Activated CD4-positive, CD25-positive, alpha-beta regulatory T cell treated with anti-CD3 and anti-CD28 coated beads, Interleukin-2, amount 50 U/mL, for 24 hours (primary cell): ENCODE measurements at places on chromosomes 6 and 20.

GRCh38 chr6:110690106-110690654, 125.1 kb downstream of the CDK19 start:
- no peak for ATAC-seq

DNA sequence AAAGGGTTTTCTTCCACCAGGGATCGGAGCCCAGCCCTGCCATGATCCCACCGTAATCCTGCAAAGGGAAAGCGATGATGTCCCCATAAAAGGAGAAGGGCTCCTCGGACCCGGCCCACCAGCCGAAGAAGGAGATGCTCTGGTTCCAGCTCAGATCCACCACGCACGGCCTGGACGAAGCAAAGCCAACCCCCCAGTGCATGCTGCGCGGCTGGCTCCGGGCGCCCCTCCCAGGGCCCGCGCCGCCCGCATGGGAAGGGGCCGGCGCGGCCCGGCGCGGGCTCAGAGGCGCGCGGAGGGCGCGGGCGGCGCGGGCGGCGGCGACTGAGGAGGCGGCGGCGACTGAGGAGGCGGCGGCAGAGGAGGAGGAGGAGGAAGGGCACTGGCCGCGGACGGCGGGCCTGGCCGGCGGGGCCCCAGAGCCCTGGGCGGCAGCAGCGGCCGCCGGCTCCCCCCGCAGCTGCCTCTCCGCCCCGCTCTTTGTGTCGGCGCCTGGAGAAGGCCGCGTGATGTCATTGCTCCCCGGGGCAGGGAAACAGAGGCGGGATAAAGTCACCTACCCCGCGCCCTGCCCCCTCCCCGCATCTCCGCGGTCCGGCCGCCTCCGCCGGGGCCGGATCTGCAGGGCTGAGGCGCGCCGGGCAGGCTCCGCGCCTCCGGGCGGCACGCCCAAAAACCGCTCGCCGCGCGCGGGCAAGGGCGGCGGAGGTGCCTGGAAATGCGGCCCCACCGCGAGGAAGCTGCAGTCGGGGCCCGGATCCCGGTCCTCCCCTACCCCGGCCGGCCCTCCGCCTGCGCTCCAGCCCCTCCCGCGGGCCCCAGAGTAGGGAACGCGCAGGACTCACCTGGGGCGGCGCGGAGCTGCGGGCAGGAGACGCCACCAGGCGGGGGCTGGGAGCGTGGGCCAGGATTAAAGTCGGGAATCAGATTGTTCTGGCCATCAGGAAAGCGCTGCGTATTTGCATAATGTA, at the start of gene FAXC:
Gene FAXC, minus strand, starts transcription at position 504 of the 971 bp plus-strand sequence. Its CDS starts 302 bp downstream, at position 202.
- no peak for ATAC-seq

DNA sequence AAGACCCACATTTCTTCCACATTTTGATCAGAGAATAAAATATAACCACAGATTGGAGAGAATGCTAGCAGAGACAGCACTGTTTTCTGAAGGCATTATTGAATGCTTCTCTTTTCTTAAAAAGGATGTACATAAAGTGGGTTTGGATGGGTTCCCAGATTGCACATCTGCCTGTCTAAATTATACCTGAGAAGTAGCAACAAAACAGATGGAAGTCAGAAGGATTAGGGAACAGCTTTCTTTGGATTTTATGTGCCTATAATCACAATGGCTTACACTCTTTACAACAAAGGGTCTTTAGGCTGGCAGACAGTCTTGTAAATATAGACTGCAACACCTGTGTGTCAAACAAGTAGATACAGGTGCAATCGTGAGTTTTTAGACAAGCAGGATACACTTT, 622.2 kb upstream of the MANEA start:
- no peak for ATAC-seq

GRCh38 chr6:161128680-161129196, 137.2 kb downstream of the MAP3K4 start:
- peak; percentile 56 for ATAC-seq

- ATAC-seq, result peak; percentile 74
Observed at GRCh38 chr20:3010985-3011723, 32.3 kb upstream of the GNRH2 start.

- no peak for ATAC-seq
Observed at GRCh38 chr6:149634315-149634714, 14.2 kb downstream of the KATNA1 start.

- no peak for ATAC-seq
Observed at GRCh38 chr20:40703975-40704530, 15.0 kb upstream of the MAFB start.

DNA sequence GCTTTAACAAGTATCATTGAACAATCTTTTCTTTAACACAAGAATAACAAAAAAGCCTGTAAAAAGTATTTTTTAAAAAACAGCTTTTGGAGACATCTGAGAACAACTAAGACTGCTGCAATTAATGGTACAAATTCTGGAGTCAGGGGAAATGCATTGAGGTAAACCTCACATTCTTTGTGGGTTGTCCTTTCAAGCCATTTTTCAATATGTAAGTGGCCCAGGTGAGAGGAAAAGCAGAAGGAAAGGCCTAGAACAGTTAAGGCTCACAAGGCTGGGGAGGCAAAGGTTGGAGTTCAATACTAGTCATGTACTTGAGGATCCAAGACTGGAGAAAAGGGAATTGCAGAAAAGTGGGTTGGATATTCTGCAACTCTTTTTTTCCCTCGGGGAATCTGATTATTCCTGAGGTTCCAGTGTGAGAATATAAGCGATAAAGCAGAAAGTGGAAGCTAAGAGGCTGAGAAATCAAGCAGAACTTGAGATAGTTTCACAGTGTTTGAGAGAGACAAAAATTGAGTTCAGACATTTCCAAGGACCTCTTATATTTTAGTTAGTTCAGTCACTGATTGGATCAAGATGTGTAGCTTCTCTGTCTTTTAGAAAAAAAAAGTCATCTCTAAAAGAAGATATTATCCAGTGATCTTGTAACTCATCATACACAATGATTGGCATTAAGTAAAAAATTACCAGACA, 25.0 kb upstream of the TXLNB start:
- ATAC-seq, result no peak

- no peak for ATAC-seq
Observed at GRCh38 chr20:63166193-63167020, 49.5 kb downstream of the YTHDF1 start.

DNA sequence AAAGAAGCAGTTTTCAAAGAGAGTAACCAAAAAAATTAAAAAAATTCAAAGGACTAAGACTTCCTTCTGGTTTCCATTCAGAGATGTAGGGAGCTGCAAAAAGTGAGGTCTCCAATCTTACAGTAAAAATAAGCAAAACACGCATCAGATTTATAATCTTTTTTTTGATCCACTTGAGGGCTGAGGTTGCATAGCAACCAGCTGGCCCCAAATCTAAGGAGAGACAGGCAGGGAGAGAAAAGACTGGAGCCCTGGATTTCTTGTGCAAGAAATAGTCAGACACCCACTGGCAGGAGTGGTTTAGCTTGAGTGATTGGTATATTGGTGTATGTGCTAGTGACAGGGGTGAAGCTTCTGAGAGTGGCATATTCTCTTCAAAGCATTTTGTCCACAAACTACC, 135.9 kb upstream of the FUT9 start:
- ATAC-seq, result no peak

- ATAC-seq, result no peak
Observed at GRCh38 chr6:15434263-15434662, 188.4 kb downstream of the JARID2 start.

DNA sequence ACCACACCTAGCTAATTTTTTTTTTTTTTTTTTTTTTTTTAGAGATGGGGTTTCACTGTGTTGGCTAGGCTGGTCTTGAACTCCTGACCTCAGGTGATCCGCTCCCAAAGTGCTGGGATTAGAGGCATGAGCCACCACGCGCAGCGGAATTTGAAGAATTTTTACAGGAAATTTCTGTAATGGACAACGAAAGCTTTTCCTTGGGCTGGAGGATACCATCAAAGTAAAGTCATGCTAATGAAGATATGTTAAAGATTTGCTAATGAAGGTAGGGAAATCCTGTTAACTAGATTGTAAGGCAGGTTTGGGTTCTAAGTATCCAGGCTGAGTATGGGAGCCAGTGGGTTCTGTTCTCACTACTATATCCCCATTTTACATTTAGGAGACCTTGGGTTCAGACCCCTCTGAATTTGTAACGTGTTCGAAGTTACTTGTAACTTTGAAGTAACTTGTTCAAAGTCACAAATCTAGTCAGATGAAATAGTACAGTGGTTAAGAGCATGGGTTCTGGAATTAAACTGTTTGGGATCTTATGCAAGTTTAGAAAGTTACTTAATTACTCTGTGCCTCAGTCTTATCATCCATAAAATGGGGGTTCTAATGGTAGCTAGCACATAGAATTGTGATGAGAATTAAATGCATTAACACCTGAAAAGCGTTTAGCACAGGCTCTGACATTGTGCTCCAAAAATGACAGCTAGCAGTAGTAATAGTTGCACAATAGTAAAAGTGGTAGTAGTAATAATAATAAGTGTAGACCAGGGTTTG, 123.4 kb upstream of the GPR6 start:
- no peak for ATAC-seq

- no peak for ATAC-seq
Observed at GRCh38 chr20:6530779-6531315, 236.6 kb upstream of the BMP2 start.

DNA sequence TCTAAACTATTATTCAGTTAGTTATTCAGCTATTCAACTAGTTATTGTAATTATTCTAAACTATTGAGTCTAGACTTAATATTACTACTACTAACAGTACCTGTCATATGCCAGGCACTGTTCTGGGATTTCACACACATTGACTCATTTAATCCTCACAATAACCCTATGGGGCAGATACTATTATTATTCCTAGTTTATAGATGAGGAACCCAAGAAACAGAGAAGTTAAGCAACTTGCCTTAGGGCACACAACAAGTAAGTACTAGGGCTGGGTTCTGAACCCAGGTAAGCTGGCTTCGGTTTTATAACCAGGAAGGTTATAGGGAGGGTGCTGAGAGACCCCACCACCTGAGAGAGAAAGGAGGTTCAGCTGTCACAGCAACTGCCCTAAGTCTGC, 7.8 kb downstream of the TEAD3 start:
- no peak for ATAC-seq

GRCh38 chr6:128098000-128098581, 197.2 kb upstream of the THEMIS start:
- peak; percentile 27 for ATAC-seq

DNA sequence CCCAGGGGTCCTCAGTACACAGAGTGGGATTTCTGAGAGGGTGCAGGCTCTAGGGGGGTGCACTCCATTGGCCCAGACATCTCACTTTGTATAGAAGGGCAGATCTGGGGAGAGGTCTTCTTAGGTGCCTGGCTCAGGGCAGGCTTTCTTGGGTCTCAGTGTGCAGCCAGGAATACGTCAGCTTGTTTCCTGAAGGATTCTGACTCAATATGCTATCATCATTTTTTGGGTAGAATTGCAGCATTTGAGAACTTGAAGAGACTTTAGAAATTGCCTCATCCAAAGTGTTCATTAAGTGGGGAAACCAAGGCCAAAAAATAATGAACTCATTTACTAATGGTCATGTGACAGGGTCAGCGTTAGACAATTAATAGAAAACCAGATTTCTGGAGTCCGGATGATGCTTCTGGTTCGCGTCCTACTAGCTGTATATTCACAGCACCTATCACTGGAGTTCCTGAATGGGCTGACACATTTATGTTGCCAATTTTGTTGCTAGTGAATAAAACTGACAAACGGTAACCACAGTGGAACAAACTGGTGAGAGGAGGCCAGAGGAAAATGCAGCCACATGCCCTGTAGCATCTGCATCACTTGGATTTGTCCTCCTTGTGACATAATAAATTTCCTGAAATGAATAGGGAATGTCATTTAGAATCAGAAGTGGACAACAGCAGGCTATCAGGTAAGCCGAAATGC, 238.9 kb downstream of the TBC1D7 start:
- ATAC-seq, result no peak

- no peak for ATAC-seq
Observed at GRCh38 chr20:47674686-47675085, 110.6 kb downstream of the SULF2 start.

DNA sequence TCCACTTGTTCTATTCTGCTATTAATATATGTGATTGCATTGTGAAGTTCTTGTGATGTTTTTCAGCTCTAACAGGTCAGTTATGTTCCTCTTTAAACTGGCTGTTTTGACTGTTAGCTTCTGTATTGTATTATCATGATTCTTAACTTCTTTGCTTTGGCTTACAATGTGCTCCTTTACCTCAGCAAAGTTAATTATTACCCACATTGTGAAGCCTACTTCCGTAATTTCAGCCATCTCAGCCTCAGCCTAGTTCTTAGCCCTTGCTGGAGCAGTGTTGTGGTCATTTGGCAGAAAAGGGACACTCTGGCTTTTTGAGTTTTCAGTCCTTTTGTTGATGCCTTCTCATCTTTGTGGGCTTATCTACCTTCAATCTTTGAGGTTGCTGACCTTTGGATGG, 440.2 kb downstream of the TBC1D32 start:
- ATAC-seq, result no peak

GRCh38 chr6:112680091-112680490, 333.0 kb downstream of the RFPL4B start:
- ATAC-seq, result no peak

DNA sequence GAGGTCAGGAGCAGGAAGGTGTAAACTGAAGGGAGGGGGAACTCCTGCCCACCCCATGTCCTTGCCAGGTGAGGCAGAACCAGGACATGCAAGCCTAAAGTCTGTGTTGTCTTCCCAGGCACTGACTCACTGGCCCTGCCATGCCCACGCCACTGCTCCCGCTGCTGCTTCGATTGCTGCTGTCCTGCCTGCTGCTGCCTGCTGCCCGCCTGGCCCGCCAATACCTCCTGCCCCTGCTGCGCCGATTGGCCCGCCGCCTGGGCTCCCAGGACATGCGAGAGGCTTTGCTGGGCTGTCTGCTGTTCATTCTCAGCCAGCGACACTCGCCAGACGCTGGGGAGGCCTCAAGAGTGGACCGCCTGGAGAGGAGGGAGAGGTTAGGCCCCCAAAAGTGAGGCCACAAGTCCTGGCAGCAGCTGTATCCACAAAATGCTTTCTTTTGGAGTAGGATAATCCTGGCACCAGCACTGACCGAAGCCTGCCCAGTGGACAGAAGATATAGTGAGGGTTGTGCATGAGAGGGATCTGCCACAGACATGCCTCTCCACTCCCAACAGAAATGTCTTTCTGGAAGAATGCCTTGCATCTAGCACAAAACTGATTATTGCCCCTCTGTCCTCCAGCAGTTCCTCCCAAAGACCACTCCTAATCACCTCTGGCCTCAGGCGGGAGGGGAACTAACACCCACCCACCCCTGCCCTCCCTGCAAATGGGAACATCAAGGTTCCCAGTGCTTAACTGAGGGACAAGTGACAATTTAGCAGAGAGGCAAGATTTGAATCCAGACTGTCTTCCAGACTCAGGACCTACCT, 812 bp downstream of the MYMX start:
- no peak for ATAC-seq

GRCh38 chr6:36139991-36140710, 9.8 kb downstream of the MAPK13 start:
- no peak for ATAC-seq

DNA sequence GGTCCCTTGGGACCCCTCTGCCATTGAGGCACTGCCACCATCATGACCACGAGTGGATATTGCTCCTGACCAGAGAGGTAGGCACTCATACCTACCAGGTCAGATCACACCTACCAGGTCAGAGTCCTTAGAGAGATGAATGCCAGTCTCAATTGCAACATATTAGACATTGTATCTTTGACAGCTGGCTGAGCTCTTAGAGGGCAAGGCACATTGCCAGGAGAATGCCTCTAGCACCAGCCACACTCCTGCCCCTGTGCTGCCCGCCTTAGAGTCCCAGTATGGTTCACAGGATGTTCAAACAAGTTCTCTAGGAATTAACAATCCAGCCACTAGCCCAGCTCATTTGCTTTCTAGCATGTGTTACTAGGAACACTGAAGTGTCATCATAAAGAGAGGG, 65.9 kb downstream of the TMEM244 start:
- ATAC-seq, result no peak

- ATAC-seq, result no peak
Observed at GRCh38 chr6:36662827-36663256, 15.7 kb upstream of the CDKN1A start.
